ENCODE measurements at places on chromosomes 16 and 17.

- no peak for DNase-seq
These were observed 6.0 kb upstream of the IGFBP4 start for GRCh38 chr17:40437095-40437732.

DNA sequence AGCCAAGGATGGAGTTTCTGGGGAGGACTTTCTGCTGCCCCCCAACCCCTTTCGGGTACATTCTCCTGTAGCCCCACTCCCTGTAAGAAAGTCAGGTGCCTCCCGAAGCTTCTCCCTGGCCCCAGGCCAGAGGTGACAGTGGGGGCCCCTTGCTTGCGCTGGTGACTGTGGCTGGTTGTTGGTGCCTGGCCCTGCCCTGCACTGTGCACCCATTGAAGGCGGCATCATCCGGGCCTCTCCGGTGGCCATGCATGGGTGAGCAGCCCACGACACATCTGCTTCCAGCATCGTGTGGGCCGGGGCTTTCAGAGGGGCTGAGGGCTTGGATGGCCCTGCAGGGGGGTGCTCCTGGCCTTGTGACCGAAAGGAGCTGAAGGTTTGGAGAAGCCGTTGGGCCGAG, 297.0 kb downstream of the SEC14L1 start:
- DNase-seq = no peak

DNA sequence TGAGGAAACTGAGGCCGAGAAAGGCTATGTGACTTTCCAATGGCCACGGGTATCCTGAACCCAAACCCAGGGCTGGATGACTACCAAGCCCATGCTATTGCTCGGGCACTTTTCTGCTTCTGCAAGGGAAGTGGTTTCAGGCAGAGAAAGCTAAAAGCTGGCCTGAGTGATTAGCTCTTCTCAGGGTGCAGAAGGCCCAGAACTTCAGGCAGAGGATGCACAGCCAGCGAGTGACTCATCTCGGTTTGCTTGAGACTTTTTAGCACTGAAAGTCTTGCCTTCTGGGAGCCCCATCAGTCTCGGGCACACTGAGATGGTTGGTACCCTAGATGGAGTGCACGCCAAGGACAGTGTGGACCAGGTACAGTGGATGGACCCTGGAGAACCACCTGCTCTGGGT, 129.5 kb upstream of the SDK2 start:
- DNase-seq = no peak

DNA sequence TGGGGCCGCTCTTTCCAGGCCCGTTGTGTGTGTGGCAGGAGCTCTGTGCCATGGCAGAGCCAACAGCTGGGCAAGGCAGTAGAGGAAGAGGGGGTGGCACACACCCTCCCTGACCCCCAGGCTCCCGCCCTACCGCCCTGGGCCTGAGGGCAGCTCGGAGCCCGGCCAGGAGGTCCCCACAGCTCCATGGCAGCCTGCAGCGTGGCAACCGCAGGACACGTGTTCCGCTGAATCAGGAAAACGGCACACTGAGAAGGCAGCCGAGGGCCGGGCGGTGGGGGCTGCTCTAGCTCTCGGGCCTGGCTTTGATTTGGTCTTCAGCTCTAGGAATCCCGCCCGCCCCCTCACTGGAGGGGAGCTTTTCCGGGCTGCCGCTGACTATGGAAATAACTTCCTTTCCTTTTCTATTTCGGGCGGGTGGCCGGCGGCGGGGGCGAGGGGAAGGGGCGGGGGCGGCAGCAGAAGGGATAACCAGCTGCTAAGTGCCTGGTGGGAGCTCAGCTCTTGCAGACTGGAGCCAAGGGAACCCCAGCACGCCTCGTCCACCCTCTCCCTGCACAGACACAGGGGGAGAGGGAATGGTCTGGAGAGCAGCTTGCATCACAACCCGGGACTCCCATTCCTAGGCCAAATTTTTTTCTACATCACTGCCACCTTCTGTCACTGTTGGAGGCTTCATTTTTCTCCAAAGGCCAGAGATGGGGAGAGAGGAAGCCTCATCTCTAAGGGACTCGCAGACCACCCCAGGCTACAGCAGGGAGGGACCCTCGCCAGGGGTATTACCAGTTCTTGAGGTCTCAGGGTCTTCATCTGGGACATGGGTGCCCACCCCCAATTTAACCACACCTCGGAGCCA, 24.8 kb upstream of the MRPS23 start:
- DNase-seq = no peak

DNA sequence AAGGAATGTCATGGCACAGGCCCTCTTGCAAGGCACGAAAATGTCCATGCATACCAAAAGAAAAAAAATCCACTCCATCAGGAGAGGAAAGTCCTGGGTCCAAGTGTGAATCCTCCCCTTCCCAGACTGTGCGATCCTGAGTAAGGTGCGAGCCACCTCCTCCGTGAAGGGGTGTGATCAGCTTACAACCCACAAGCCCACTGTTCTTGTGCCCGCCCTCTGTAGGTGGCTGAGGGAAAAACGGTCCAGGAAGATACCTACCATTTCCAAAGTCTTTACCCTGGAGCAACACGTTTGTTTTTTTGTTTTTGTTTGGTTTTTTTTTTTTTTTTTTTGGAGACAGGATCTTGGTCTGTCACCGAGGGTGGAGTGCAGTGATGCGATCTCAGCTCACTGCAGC, 116.5 kb downstream of the ZNF423 start:
- DNase-seq = no peak

DNA sequence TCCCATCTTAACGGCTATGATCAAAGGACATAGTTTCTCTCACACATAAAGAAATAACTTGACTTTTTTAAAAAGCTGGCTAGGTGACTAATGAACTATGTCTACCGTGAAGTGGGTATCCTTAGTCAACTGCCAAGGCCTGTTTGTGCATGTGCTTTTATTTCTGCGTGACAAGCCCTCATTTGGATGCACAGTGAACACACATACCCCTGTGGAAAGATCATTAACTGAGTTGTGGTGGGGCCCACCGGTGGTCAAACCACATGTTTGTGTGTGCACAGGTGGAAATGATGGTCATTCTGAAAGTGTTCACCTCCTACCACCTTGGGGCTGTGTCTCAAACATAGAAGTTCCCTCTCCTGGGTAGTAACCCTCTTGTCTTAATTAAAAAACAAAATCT, 256.1 kb upstream of the SALL1 start:
- no peak for DNase-seq

DNA sequence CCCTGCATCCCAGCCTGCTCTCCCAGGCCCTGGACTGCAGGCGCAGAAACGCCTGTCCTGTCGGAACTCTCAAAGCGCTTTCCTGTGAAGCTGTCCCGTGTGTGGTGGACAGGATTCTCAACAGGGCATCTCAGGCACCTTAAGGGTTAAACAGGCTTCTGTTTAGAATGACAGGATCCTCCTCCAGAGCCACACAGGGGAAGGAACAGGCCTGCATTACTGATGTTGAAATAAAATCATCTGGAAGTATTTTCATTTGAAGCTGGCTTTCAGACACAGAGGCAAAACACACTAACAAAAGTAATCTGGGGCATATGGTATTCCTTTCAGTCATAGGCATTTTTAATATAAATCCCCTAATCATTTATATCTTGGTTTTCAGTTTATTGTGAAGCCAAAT, 7.4 kb downstream of the HS3ST3A1 start:
- DNase-seq = no peak

DNA sequence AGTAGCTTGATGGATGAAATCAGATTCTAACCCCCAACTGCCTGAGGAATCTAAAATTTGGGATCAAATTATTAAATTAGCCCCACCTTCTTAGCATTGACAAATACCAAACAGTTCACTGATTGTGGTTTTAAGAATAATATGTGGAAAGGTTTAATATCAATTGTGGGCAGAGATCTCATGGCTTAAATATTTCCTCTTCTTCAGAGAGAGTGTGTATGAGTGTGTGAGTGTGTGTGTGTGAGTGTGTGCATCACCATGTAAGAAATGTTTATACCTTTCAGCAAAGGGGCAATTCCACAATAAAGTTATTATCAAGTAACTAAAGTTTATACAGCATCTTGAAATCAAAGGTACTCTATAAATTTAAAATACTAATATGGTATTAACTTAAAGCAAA, 3.2 kb downstream of the SMURF2 start:
- DNase-seq = no peak

DNA sequence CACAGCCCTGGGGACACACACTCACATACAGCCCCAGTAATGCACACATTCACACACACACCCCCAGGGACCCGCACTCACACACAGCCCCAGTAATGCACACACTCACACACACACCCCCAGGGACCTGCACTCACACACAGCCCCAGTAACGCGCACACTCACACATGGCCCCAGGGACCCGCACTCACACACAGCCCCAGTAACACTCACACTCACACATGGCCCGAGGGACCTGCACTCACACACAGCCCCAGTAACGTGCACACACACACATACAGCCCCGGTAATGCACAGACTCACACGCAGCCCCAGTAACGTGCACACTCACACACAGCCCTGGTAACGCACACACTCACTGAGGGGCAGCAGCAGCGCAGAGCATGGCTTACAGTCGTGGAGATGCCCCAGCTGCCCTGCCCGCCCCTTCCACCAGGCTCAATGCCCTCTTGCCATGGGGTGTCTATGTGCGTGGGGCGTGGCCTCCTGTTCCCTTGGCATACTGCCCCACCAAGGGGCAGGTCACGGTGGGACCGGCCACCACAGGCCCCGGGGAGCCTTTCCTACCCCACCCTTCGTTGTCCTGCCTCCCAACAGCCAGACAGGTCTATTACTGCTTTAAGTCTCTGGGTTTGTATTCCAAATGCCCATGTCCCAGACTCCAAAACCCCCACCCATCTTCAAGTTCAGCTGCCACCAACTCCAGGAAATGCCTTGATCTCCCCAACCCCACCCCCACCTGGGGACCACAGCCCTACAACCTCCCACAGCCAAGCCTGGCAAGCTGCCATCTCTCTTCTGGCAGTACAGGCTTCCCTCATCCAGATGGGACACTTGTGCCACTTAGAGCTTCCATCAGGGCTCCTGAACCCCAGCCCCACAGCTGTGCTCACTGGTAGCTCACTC, 2.7 kb downstream of the CCDC102A start:
- no peak for DNase-seq

GRCh38 chr17:1241929-1242328, 28.3 kb upstream of the BHLHA9 start:
- DNase-seq = no peak

Measured in COR-L47 (cell line).